Pancreas (tissue), 10 donors: ENCODE measurements at places on chromosomes 3 and 15. TPM values are rescaled to one million over a fixed set of nuclear protein-coding genes. Genes with fewer than 3 reads are reported as not detected.

The TMEM207 gene
- polyA plus RNA-seq: not detected

DNA sequence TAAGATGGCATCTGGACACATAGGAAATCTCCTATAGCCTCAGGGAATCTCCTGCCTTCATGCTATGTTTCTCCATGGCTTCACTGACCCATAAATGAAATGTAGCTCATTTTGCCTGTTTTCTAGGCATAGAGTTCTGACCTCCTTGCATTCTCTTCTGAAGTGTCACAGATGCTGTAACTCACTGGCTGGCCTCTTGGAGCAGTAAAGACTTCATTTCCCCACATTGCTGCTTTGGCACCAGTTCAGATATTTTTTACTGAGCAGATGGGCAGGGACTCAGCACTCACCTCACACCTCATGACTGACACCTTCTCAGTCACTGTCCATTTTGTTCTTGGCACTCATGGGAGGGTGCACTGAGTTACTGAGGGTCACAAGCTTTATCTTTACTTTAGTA lies 286.7 kb upstream of the TGFBR2 start:
- DNase-seq: peak; percentile 56

The FBN1 gene
- 1.9 TPM for polyA plus RNA-seq

The RIOX2 gene
- polyA plus RNA-seq: 15.1 TPM

DNA sequence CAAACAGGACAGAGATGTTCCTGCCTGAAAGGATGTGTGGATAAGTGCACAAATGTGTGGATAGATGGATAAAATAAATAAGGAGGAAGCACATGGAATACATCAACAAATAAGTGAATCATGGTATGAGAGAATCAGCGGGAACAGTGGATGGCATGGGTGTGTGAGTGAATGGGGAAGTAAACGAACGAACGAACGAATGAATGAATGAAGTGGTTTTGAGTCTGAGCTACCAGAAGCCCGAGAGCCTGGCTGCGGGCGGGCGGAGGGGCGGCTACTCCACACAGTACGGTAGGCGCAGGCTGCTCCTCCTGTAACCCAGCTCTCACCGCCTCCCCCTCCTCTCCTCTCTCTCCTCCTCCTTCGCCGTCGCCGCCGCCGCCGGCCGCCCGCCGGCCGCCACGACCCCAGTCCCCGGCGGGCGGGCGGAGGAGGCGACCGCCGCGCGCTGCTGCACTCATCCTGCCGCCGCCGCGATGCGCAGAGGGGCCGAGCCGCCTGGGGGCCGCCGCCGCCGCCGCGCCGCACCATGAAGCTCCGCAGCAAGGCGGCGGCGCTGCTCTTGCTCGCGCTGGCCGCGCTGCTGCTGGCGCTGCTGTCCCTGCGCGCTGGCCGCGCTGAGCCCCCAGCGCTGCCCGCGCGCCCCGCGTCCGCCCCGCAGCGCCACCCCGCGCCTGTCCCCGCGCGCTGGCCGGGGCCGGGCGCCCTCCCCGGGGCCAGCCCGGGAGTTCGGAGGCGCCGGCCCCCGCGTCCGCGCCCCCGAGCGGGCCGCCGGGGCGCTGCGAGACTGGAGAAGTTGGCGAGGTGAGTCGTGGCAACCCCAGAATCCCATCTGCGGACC lies at the start of gene GXYLT2:
TSS of gene GXYLT2 (plus strand) at position 342 of the 841 bp plus-strand sequence. CDS start at position 530, 188 bp downstream.
- DNase-seq: peak; percentile 80

The CLEC3B gene
- 12.8 TPM for polyA plus RNA-seq

GRCh38 chr3:172288651-172289050 lies 159.6 kb downstream of the GHSR start:
- DNase-seq: no peak

The SLC28A1 gene
- polyA plus RNA-seq: 0.02 TPM

DNA sequence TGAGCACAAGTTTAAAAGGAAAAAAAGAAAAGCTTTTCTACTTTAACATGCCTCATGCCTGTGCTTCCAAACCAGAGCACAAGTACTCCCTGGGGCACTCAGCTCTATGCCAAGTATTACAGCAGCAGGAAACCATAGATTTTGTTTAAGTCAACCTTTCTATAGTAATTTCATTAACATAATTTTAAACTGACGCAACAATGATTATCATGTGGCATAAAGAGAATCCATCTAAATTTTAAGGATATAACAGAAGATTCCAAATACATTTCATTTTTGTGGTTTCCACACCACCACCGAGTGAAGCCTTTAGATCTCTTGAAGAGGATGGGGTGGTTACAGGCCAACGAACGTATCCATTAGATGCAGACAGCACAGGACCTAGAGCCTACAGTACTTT lies 112.1 kb downstream of the TNIK start:
- no peak for DNase-seq

DNA sequence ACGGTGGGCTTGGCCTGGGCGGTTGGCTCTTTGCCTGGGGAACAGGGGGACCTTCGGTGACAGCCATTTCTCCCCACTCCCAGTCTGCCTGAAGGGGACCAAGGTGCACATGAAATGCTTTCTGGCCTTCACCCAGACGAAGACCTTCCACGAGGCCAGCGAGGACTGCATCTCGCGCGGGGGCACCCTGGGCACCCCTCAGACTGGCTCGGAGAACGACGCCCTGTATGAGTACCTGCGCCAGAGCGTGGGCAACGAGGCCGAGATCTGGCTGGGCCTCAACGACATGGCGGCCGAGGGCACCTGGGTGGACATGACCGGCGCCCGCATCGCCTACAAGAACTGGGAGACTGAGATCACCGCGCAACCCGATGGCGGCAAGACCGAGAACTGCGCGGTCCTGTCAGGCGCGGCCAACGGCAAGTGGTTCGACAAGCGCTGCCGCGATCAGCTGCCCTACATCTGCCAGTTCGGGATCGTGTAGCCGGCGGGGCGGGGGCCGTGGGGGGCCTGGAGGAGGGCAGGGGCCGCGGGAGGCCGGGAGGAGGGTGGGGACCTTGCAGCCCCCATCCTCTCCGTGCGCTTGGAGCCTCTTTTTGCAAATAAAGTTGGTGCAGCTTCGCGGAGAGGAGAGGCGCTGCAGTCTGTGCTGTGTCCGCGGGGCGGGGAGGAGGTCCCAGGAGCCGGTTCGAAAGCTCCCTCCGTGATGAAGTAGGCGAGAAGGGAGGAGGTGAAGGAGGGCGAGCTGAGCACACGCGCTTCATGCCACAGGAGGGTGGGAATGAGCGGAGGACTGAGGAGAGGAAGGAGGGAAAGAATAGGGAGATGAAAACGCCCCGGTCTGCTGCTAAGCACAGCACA lies 9.6 kb downstream of the CLEC3B start:
- no peak for DNase-seq

The SLC6A1 gene
- 1.7 TPM for polyA plus RNA-seq

DNA sequence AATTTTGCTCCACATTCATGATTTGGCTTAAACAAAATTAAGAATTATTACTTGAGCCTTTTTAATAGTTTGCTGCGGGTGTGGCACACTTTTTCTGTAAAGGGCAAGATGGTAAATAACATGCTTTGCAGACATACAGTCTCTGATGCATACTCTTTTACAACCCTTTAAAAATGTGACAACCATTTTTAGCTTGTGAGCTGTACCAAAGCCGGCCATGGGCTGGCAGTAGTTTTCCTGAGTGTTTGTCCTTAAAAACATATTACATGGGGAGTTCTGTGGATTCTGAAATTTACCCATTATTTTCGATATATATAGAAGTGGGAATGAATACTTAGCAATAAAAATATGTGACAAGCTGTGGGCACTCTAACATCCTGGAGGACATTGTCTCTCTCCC lies 163.4 kb downstream of the FNDC3B start:
- no peak for DNase-seq

- peak; percentile 3 for DNase-seq
Observed at GRCh38 chr15:93929375-93930094, 301.8 kb upstream of the MCTP2 start.

GRCh38 chr3:16871915-16872842 lies 12.6 kb upstream of the PLCL2 start:
- DNase-seq: no peak

The ZNF385D gene
- 0.42 TPM for polyA plus RNA-seq

DNA sequence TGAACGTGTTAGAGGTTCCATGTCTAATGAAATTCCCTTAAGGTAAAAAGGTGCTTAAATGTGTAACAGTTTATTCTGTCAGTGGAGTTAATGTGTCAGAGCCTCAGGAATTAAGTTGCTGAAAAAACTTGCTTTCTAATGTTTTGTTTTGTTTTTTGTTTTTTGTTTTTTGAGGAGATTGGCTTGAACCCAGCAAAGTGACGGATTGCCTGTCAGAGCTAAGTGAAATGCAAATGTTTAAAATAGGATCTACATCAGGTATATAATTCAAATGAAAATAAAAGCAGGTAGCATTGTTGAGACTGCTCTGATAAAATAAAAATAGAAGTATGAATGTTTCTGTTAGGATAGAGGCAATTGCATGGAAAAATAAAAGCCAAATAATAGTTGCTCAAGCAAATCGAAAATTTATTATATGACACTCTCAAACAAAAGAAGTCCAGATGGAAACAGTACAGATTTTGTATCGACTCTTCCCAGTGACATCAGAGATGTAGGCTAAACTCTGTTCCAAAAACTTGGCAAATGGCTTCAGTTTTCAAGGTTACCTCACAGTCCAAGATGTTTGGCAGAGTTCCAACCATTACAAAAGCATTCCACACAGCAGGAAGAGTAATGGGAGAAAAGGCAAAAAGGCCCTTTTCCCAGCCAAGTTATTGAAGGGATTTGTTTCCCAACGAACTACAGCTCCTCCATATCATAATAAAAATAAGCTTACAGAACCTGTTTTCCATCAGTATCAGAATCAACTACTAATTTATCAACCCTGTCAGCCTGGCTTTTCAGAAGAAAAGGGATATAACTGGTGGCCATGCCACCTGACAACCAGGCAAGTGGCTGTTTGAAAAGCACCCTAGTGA lies 291.0 kb downstream of the TBL1XR1 start:
- DNase-seq: no peak

- no peak for DNase-seq
Observed at GRCh38 chr3:2908693-2909351, 201.4 kb downstream of the IL5RA start.
